ENCODE measurements at places on chromosomes 7 and 10. TPM values are rescaled to one million over a fixed set of nuclear protein-coding genes. Genes with fewer than 3 reads are reported as not detected.

GRCh38 chr10:36711361-36711760, 414.0 kb upstream of the ANKRD30A start:
- no peaks in the 10 kb centered on the region for H3K4me1 ChIP-seq
- H3K36me3 ChIP-seq: no peaks in the 10 kb centered on the region
- DNase-seq: no peak
- H3K4me3 ChIP-seq: no peak overlapping the region
- no peaks in the 10 kb centered on the region for H3K27me3 ChIP-seq

DNA sequence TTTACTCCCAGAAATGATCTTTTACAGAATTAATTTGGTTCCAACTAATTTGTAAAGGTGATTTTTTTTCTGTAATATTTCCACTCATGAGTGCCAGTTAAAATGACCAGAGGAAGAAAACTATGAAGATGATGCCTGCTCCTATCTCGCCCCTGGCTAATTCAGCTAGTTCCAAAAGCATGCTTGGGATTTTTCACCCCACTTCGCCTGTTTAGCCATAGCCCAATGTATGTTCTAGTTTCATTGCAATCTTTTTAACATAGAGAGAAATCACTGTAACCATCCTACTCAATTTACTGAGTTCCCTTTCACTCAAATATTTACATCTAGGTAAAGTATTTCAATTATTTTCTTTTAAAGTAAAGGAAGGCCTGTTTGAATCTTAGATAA, 23.0 kb upstream of the STK17A start:
- H3K27ac ChIP-seq: no peak overlapping the region
- no peaks in the 10 kb centered on the region for H3K36me3 ChIP-seq
- no peaks in the 10 kb centered on the region for H3K27me3 ChIP-seq
- DNase-seq: no peak

GRCh38 chr7:116087291-116087690, 56.7 kb upstream of the TFEC start:
- DNase-seq: no peak
- no peaks in the 10 kb centered on the region for H3K4me1 ChIP-seq
- no peak overlapping the region for H3K4me3 ChIP-seq
- H3K27me3 ChIP-seq: no peaks in the 10 kb centered on the region
- no peaks in the 10 kb centered on the region for H3K36me3 ChIP-seq

GRCh38 chr10:4771554-4772201, 54.3 kb upstream of the AKR1E2 start:
- H3K27me3 ChIP-seq: no peaks in the 10 kb centered on the region
- peaks cover 32% of the 10 kb centered on the region for H3K4me1 ChIP-seq
- no peak overlapping the region for H3K4me3 ChIP-seq
- DNase-seq: no peak
- H3K27ac ChIP-seq: peak overlapping the region; percentile 50
- H3K36me3 ChIP-seq: no peaks in the 10 kb centered on the region

GRCh38 chr7:91436655-91437054, 172.4 kb downstream of the FZD1 start:
- no peaks in the 10 kb centered on the region for H3K4me1 ChIP-seq
- no peak overlapping the region for H3K27ac ChIP-seq
- no peak for DNase-seq
- H3K4me3 ChIP-seq: no peak overlapping the region
- H3K27me3 ChIP-seq: no peaks in the 10 kb centered on the region
- H3K36me3 ChIP-seq: no peaks in the 10 kb centered on the region

DNA sequence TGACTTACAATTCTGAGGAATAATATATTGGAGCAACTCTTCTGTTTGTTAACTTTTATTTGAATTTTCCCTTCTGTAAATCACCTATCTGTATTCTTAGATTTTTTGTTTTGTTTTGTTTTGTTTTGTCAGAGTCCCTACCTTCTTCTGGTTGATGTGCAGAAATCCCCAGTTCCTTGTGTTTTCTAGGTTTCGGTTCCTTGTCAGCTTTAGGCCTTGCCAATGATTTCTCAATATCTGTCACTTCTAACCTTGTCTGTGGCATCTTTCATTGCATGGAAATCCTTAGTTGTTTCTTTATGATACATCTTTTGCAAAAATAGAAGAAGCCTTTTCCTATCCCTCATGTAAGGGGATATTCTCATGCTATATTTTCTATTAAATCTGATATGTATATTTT, 21.7 kb upstream of the ST8SIA6 start:
- H3K4me3 ChIP-seq: no peak overlapping the region
- H3K27ac ChIP-seq: no peak overlapping the region
- no peaks in the 10 kb centered on the region for H3K36me3 ChIP-seq
- H3K4me1 ChIP-seq: no peaks in the 10 kb centered on the region
- no peaks in the 10 kb centered on the region for H3K27me3 ChIP-seq

GRCh38 chr10:50896721-50897120, 11.3 kb upstream of the A1CF start:
- H3K27ac ChIP-seq: no peak overlapping the region
- no peak overlapping the region for H3K4me3 ChIP-seq
- H3K36me3 ChIP-seq: no peaks in the 10 kb centered on the region
- DNase-seq: no peak
- no peaks in the 10 kb centered on the region for H3K4me1 ChIP-seq

DNA sequence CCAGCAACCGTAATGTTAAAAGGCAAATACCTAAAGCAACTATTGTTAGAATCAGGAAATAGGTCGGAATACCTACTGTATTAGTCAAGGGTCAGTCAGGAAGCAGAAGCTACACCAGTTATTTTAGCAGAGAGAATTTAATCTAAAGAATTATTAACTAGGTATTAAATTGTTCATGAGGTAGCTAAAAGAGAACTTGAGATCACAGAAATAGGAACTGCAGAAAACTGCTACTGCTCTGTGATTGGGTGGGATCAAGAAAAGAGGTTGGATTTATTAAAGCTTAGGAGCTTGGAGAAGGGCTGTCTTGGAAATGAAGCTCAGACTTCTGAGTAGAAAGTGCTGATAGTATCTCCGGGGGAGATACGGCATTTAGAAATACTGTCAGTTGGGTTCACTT, 20.0 kb upstream of the ZNF438 start:
- no peaks in the 10 kb centered on the region for H3K27me3 ChIP-seq
- no peaks in the 10 kb centered on the region for H3K4me1 ChIP-seq
- no peaks in the 10 kb centered on the region for H3K36me3 ChIP-seq
- H3K27ac ChIP-seq: no peak overlapping the region

DNA sequence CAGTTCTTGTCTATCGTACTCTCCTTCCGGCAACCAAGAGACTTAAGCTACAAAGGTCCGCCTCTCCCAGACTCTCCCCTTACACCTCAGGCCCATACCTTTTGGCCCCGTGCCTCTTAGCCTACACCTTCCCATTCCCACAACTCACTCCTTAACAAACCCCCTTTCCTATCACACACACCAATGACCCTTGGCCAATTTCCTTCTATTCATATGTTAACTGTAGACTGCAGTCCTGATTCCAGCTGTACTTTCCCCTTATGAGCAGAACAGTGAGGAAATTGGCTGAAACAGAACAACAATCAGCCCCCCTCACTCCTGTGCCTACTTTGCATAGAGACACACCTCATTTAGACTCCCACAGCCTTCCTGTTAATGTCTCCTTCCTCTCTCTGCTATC, 1.4 kb upstream of the TMEM139 start:
- H3K27ac ChIP-seq: no peak overlapping the region
- H3K4me3 ChIP-seq: no peak overlapping the region
- H3K4me1 ChIP-seq: peaks cover 4% of the 10 kb centered on the region
- H3K27me3 ChIP-seq: no peaks in the 10 kb centered on the region
- no peaks in the 10 kb centered on the region for H3K36me3 ChIP-seq

PTPN20 gene
- total RNA-seq: 5.3 TPM

OR2A7 gene
- not detected for total RNA-seq

LRIT1 gene
- total RNA-seq: not detected

SORCS1 gene
- 0.24 TPM for total RNA-seq

ITIH5 gene
- total RNA-seq: 5.9 TPM

GDF2 gene
- total RNA-seq: not detected
